ENCODE measurements at places on chromosomes 5 and 9. TPM values are rescaled to one million over a fixed set of nuclear protein-coding genes. Genes with fewer than 3 reads are reported as not detected.

COL23A1 gene
- 4.3 TPM for total RNA-seq

- no peak for DNase-seq
These were observed 1.1 kb downstream of the NDOR1 start for GRCh38 chr9:137206602-137207001.

FAT2 gene
- total RNA-seq: 0.40 TPM

PAIP1 gene
- total RNA-seq: 108 TPM

CARD9 gene
- 1.2 TPM for total RNA-seq

DNA sequence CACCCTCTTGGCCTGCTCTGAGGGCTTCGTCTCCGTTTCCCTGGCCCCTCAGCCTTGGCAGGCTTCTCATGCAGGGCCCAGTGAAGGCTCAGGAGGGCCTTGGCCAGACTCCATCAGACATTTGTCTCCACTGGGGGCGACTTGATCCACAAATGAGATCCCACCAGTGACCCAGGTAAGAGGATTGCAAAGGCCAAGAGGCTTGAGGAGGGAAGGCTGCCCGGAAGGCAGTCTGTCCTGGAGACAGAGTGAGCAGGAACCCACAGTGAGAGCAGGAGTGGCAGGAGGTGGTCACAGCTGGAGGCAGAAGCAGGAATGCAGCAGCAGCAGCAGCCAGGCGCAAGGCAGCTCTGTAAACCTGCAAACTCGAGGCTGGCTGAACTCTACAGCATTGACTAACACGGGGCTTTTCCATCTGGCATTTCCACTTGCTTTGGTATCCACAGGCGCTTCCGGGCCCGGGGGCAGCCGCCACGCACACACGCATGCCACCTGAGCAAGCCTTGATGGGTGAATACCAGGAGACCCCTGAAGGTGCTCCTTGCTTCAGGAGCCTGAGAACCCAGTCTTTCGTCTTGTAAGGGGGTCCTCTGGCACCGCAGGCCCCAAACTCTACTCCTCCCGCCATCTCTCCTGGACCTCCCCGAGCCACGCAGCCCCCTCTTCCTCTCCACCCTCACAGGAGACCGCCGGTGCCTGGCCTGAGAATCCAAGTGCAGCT lies 14.7 kb downstream of the MGAT1 start:
- no peak for DNase-seq

DNA sequence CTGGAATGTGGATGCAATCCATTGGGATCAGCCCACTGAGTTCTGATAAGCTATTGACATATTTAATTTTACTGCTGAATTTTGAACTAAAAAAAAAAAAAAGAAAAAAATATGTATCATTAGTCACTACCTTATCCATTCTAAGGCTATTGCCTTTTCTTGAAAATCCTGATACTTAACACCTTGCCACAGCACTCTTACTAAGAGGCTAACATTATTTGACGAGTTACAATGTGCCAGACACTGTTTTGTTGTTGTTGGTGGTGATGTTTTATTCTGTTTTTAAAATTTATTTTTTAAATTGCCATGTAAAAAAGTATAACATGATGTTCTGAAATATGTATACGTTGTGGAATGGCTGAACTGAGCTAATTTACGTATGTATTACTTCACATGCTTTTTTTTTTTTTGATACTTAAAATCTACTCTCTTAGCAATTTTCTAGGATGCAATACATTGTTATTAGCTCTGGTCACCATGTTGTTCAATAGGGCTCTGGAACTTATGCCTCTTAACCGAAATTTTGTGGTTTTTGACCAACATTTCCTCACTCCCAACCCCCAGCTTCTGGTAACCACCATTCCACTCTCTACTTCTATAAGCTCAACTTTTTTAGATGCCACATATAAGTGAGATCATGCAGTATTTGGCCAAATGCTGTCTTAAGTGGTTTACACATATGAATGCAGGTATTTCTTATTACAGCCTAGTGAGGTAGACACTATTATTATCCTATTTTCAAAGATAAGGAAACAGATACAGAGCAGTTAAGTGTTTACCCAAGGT lies 134.8 kb upstream of the PCA3 start:
- DNase-seq: no peak

GRCh38 chr5:115623658-115624057 lies 2.2 kb downstream of the TMED7 start:
- DNase-seq: no peak

RACK1 gene
- 4,768 TPM for total RNA-seq

- DNase-seq: no peak
These were observed 1.3 kb downstream of the DMRT1 start for GRCh38 chr9:842635-843426.

GRCh38 chr9:34047864-34048726 lies 592 bp downstream of the UBAP2 start:
- peak; percentile 48 for DNase-seq

AQP7 gene
- total RNA-seq: 0.93 TPM

TRIO gene
- total RNA-seq: 129 TPM

DNA sequence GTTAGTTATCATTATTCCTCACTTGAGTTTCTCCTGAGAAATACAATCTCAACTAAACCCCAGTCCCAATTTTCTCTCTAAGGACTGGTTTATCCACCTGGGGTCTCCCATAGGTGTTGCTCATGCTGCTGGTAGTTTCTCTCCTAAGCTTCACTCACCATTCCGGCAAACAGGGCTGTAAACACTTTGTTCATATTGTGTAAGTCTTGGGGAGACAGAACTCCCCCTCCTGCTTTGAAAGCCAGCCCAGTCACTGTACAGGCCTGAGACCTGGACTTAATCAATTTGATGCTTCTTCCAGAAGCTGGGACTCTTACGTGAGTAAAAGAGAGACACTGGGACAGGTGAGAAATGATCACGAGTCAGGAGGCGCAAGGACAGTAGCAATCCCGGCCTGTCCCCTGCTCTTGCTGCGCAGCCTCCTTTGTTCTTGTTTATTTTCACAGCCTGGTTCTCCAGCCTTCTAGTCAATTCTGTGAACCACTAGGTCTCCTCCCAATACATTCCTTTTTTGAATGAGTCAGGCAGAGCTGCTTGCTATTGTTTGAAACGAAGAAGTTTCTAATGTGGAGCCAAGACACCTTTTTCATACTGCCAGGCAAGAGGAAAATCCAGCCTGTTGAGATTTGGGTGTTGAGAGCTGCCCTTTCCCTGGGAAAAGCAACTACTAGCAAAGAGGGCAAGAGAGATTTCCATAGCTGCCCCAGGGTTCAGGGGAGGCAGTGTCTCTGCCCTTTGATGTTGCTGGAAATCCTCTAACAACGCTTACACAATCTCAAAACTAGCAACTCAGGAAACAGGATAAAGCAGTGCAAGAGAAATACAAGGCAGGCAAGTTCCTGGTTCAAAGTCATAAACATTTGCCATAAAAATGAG lies 9.2 kb upstream of the SHROOM1 start:
- DNase-seq: no peak

ADAMTS16 gene
- total RNA-seq: 4.3 TPM

GMCL2 gene
- not detected for total RNA-seq

MEIKIN gene
- not detected for total RNA-seq

ADGRD2 gene
- not detected for total RNA-seq

GRCh38 chr5:21765406-21765805 lies 1087.7 kb downstream of the CDH12 start:
- DNase-seq: peak; percentile 5

- DNase-seq: peak; percentile 60
These were observed 27.3 kb downstream of the SARDH start for GRCh38 chr9:133710661-133711427.

DNA sequence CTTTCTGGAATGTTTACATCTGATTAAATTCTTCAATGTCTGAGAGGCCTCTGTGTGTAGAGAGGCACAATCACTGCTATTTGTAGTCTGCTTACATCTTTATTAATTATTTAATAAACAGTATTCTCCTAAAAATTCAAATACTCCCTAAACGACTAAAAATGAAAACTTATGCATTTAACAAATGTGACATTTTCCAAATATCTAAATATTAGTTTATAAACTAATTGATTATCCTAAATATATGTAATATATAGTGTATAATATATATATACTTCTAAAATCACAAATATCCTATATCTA lies 57.7 kb upstream of the ZBED3 start:
- no peak for DNase-seq

- no peak for DNase-seq
These were observed 401.4 kb downstream of the PSAT1 start for GRCh38 chr9:78698371-78698770.

CD72 gene
- 1.6 TPM for total RNA-seq

Measured in muscle of leg (tissue), 16 donors.